ENCODE measurements at places on chromosomes 4 and X.

DNA sequence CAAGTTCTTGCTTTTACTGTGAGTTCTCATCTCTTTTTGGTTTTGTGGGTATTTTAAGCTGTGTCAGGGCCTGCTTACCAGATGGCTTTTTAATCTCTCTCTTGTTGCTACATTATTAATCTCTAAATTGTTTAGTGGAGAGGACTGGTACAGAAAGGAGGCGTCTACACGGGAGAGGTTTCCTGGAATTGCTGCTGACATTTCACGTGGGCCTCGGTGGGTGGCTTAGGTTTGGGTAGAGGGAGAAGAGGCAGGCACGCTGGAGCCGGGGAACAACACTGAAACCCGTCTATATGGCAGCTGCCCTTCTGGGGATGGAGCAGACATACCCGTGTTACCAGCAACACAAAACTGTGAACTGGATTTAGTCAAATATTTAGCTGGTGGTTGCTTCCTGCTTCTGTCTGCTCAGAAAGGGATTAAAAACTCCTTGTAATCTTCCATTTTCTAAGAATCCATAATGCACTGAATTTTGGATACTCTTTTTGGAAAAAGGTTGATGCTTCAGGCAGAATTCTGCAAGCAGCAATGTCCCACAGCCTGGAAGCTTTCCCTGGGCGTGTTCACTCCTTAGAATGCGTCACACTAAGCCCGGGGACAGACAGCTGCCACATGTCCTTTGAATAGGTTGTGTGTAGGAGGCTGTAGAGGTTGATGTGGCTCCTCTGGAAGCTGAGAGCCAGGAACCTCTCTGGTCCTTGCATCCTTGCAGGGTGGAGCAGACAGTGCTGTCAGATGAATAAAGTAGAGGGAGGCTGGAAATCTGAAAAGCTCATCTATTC, 199.8 kb upstream of the GATB start:
- DNase-seq, result no peak

GRCh38 chr4:4651811-4652755, 110.2 kb upstream of the STX18 start:
- no peak for DNase-seq

GRCh38 chrX:41655631-41656030, 33.1 kb upstream of the GPR34 start:
- DNase-seq, result no peak

- peak; percentile 40 for DNase-seq
These were observed at the start of gene WWC2 for GRCh38 chr4:183098723-183099536. Gene WWC2 (plus strand): TSS chr4:183099257. CDS start chr4:183099492, 235 bp downstream.

DNA sequence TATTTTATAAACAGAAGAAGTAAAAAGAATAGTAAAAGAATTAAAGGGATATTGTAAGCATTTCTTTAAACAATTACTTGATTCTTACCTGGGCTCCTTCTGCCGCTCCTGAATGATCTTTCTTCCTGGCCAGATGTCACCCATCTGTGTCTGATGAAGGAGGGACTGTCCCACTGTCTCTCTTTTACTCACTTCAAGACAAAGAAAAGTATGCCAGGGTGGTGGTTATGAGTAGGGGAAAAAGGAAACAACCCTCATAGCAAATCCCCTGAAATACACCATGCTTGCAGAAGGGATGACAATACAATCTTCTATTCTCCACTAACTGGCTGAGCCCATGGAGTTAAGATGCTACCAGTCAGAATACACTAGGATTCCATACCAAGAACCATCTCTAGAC, 31.1 kb downstream of the SYTL4 start:
- DNase-seq, result no peak

GRCh38 chr4:146343199-146343598, 128.9 kb downstream of the REELD1 start:
- DNase-seq, result no peak

DNA sequence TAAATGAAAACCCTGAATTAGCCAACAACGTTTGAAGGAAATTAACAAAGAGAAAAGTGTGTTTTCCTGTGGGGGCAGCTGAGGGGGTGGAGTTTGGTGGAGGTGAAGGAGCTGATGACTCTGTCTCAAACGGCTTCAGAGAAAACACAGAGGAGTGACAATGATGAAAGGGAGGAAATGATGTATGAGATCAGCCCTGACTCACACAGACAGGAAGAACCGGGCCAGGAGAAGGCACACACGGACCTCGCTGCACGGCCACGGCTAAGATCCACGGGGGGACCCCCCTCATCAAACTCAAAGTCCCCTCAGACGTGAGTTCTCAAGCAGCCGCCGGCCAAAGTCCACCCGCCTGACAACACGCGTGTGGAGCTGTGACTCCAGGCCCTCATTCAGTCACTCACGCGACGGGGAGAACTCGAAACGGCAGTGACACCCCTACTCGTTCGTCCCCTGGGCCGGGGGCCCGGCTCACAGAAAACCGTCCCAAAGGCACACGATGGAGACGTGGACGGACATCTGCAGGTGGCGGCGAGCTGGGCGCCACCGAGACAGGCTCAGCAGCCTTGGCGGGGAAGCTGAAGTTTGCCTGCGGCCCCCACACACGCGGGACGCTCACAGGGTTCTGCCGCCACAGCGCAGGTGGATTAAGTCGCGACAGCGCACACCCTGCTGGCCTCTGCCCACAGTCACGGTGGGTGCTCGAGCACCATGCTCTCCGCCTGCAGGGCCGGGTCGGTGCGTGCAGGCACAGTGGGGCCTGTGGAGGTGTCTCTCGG, 28.8 kb downstream of the PPP2R3B start:
- DNase-seq, result peak; percentile 52

GRCh38 chr4:61011051-61011450, 189.1 kb upstream of the ADGRL3 start:
- no peak for DNase-seq

GRCh38 chr4:55116450-55116849, 8.9 kb downstream of the KDR start:
- no peak for DNase-seq

DNA sequence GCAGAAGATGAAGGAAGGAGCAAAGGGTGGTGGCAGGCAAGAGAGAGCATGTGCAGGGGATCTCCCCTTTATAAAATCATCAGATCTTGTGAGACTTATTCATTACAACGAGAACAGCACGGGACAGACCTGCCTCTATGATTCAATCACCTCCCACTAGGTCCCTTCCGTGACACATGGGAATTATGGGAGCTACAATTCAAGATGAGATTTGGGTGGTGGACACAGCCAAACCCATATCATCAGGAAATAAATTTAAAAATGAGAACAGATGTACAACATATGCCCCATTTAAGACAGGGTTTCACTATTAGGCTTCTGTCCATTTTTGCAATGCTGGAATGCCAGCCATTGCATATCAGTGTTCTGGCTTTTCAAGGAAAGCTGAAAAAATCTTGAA, 346.7 kb upstream of the SLIT2 start:
- DNase-seq, result no peak

DNA sequence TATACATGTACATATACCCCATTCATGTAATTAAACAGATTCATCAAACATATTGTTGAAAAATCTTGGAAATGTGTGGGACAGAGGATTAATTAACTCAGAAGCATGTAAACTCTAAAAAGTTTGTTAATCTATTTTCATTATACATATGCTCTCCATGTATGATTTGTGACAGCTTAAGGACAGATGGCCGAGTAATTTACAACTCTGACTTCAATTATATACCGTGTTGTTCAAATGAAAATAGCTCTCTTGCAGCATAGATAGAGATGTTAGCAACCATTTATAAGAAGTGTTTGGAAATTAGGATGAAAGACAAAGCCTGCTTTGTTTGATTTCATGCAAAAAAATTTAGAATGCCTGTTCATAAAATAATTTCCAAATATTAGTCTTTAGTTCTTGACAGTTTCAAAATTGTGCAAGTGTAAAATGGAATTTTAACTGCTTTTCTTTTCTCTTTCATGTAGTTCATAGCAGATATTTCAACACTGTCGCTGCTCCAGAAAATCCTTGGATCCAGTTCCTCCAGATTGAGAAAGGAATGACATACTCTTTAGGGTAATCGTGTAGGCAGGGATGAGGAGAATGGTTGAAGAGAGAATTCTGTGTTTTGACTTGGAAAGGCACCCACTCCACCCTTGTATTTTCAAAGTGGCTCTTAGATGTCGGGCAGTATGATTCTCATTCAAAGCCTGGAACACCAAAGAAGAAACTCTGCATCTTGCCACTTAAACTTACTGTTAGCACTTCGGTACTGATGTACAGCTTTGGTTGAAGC, 23.1 kb downstream of the AFF2 start:
- no peak for DNase-seq

DNA sequence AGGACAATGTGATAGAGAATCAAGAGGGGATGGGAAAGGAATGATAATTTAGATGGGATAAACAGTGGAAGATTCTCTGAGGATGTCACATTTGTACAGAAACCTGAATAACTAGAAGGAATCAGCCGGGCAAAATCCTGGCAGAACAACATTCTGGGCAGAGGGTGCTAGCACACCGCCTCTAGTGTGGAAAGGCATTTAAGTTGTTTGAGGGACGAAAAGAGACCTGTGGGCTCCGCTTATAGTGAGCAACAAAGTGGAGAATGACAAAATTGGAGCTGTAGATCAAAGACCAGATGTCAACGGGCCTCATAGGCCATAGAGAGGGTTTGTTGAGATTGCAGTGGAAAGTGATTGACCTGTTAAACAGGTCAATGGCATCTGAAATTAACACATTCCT, 596.0 kb upstream of the SLIT2 start:
- no peak for DNase-seq

- no peak for DNase-seq
These were observed 8.8 kb upstream of the RASL11B start for GRCh38 chr4:52853351-52853750.

DNA sequence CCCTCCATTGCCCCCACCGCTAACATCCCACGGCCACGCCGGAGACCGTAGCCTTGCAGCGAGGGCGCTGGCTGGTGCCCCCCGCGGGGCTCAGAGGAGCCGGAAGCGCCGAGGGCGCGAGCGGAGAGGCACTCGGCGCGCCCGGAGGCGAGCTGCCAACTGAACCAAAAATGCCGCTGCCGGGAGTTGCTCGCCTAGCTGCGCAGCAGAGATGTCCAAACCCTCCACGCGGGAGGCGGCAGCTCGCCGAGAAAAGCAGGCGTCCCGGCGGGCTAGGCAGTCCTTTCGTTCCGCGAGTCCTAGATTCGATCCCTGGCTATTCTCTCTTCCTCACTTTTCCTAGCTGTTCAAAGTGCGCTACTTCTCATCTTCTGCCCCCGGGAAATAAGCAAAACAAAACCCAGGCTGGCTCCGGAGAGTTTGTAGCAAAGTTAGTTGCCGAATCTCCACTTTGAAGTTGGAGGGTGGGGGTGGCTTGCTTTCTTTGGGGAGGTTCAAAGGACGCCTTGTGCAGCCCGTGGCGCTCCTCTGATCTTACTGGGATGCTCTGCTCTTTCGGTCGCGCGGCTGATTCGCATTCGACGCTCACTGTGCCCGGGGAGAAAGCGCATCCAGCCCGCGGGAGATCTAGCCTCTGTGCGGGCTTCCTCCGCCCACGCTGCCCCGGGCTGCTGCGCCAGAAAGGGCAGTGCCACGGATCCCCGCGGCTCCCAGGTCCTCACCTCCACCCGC, 723 bp downstream of the NKX6-1 start:
- no peak for DNase-seq

DNA sequence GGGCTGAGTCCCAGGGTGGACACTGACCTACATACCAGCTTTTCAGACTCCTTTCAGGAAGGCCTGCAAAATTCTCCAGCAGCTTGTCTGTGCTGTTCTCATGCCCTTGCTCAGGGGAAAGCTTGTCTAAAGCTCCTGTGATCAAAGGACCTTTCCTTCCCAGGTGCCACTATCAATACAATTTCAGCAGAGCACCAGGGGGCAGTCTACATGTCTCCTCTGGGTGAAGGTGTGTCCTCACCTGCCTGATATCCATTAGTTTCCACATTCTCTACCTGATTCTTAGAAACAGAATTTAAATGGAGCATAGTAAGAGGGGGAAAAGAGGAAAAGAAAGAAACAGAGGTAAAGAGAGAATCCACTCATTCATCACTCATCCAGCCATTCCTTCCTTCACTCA, 114.2 kb downstream of the PPARGC1A start:
- no peak for DNase-seq

DNA sequence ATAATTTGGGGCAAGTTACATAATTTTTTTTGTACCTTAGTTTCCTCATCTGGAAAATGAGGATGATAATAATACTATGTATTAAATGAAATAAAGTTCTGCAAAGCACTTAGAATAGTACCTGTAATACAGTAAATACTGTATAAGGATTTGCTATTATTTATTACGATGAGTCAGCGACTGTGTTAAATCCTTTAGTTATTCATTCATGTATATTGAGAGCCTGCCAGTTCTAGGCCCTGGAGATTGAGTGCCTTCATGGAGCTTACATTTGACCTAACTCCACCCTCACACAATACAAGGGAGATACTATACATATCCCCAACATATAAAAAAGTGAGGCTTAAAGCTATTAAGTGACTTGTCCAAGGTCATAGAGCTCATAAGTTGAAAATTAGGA, 67.0 kb upstream of the CITED1 start:
- DNase-seq, result no peak

GRCh38 chr4:150173982-150174398, 95.7 kb downstream of the DCLK2 start:
- DNase-seq, result no peak

DNA sequence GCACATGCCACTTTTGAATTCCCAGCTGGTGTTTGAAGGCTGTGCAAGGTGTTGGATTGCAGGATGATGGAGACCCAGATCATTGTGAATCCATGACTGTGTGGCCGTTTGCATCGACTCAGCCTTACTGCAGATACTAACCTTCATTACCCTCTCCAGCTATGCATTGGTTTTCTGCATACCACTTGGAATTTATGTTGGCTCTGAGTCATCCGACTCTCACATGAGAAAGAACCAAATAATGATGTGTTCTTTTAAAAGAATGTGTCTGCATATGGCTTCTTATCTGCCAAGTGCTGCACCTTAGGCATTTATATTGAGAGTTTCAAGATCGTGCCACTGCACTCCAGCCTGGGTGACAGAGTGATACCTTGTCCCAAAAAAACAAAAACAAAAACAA, 106.7 kb upstream of the PRKX start:
- no peak for DNase-seq
